Myocyte (in vitro differentiated cells): ENCODE measurements at places on chromosomes 1 and 21. TPM values are rescaled to one million over a fixed set of nuclear protein-coding genes. Genes with fewer than 3 reads are reported as not detected.

DNA sequence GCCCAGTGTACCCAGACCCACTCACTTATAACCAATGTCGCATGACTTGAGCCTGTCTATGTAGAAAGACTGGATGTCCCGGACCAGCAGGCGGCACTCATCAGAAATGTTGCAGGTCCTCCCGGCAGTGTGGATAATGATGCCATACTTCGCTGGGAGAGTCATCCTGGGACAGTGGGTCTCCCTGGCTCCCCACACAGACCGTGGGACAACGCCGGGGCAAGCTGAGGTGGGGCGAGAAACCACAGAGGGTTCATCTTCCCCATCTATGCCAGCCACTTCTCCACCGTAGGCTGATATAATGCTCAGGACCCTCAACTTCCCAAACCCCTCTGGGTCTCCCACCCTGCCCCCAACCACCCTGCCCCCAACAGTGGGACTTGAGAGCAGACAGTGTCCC is 8.3 kb downstream of the PGLYRP4 start:
- no peak for DNase-seq

DNA sequence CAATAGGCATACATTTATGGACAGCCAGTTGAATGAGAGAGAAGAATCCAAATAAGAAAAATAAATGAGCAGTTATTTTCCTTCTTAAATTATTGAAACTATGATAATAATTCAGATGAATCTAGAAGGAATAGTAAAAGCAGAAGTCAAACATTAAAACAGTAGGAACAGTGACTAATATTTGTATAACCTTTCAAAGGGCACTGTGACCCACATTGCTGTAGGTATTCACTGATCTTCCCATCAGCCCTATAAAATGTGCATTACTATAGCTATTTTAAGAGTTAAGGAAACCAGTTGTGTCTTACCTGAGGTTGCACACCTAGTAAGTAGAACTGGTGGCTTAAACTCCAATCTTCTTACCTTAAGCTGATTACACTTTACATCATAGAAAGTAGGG is 102.8 kb upstream of the ARTN start:
- no peak for DNase-seq

- peak; percentile 23 for DNase-seq
Measured at GRCh38 chr1:147598621-147599361, 57.5 kb downstream of the BCL9 start.

DNA sequence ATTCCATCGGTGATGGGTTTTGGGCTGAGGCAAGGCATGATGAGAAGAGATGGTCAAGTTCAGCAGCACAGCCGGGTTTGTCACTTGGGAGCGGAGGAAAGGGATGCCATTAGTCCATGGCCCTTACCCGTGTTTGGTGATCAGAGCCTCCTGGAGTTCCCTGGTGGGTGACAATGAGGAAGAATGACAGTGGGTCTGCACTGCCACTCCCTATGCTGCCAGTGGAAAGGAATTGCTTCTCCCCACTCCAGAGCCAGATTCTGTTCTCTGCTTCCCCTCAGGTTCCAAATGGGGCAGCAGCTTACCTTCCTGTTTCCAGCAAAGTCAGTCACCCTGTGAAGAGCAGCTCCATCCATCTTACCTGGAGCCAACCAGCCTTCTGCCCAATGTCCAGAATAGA is 393.1 kb downstream of the PTPRU start:
- no peak for DNase-seq

Gene CDC20
- 0.68 and 2.0 TPM in 2 replicates for total RNA-seq
